ENCODE measurements at places on chromosomes 4 and X. TPM values are rescaled to one million over a fixed set of nuclear protein-coding genes. Genes with fewer than 3 reads are reported as not detected.

DNA sequence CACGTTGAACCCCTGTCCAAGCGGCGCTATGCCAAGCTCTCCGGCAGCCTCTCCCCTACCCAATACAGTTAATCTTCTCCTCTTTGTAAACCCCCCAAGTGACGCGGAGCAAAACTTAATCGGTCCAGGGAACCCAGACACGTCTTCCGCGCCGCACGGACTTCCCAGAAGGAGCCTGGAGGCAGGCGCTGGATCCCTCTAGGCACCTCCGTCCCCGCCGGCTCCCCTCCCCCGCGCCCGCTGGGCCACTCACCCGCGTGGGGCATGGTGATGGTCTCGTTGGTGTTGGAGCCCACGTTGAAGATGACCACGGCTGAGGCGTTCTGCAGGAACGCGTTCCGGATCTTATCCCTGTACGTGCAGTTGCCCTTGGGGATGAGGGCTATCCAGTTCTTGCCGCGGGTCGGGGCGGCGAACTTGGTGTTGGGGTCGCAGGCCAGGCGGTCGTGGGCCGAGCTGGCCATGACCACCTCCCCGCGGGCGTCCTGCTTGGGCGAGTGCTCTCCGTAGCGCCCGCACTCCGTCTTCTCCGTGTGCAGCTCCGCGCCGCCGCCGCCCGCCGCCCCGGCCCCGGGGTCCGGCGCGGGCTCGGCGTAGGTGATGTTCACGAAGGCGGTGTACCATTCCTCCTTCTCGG is 1.1 kb downstream of the RNF150 start:
- H3K27me3 ChIP-seq = peaks cover 70% of the 10 kb centered on the region
- H3K4me1 ChIP-seq = peaks cover 8% of the 10 kb centered on the region
- peak; percentile 4 for DNase-seq
- H3K36me3 ChIP-seq = no peaks in the 10 kb centered on the region

DNA sequence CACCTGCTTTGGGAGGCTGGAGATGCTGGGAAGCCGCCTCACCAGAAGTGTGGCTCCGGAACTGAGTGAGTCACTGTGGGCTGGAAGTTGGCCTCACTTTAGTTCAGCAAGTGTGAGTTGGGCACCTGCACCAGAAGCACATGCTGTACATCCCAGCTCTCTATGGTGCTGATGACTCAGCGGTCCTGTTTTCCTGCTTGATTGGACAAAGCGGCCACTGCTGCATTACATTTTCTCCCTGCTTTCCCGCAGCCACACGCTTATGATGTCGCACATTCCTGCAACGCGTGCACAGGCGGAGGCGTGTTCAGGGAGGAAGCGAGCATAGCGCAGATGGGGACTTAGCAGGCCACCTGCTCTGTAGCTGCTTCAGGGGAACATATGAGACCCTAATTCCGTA is 26.7 kb upstream of the CLDN34 start:
- H3K27ac ChIP-seq = no peak overlapping the region
- H3K4me1 ChIP-seq = peaks cover 6% of the 10 kb centered on the region
- peak; percentile 7 for DNase-seq
- no peaks in the 10 kb centered on the region for H3K36me3 ChIP-seq
- H3K27me3 ChIP-seq = peaks cover 12% of the 10 kb centered on the region
- H3K4me3 ChIP-seq = no peak overlapping the region

NMU gene
- not detected for total RNA-seq

DNA sequence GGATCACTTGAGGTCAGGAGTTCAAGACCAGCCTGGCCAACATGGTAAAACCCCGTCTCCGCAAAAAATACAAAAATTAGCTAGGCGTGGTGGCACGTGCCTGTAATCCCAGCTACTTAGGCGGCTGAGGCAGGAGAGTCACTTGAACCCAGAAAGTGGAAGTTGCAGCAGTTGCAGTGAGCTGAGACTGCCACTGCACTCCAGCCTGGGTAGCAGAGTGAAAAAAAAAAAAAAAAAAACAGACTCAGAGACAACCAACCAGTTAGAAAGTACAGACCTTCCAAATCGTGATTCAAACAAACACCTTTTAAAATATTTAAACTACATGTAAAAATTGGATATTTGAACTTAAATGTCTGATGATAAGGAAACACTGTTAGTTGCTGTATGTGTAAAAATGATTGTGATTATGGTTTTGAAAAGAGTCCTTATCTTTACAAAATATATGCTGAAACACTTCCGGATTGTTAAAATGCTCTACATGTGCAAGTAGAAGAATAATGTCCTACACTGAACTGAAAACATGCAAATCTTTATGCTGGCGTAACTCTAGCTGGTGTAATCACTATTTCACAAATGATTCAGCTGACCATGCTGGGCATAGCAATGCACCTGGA is 37.8 kb downstream of the SH3KBP1 start:
- H3K4me3 ChIP-seq = peak overlapping the region; percentile 11
- H3K27ac ChIP-seq = peak overlapping the region; percentile 73
- peaks cover 42% of the 10 kb centered on the region for H3K4me1 ChIP-seq
- no peak for DNase-seq
- no peaks in the 10 kb centered on the region for H3K27me3 ChIP-seq
- H3K36me3 ChIP-seq = peaks cover 4% of the 10 kb centered on the region

DNA sequence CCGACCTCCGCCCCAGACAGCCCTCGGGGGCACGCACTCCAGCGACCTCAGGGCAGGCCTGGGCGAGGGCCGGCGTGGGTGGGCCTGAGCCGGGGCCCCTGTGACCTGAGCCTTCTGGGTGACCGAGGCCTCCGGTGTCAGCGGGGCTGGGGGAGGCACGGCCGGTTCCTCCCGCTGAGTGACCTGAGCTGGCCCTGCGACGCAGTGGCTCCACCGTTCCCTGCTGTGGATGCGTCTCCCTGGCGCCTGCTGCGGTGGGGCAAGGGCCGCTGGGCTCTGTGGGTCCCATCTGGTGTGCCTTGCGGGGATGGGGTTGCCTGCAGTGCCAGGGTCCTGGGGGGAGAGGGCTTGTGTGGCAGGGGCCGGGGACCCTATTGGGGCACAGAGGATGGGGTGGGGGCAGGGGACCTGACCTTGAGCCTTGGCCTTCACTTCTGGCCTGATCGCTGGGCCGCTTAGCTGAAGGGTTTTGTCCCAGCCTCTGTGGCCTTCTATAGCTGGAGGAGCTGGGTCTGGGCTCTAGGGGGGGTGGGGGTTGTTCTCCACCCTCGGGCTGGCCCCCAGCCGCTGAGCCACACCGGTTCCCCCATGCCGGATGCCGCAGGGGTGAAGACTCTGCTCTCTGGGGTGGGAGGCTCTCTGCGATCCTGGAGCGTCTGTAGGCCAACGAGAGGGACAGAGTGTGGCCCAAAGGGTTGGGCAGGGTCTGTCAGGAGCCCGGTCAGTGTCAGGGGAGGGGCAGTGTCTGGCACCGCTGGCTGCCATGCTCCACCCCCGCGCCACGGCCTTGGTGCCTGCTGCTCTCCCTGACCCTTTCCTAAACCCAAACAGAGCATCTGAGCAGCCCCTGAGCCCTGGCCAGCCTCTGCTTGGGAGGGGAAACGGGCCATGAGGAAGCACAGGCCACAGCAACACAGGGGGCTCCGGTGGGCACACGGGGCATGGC is 2.3 kb downstream of the NAT8L start:
- no peak overlapping the region for H3K4me3 ChIP-seq
- H3K27ac ChIP-seq = no peak overlapping the region
- H3K4me1 ChIP-seq = no peaks in the 10 kb centered on the region
- no peak for DNase-seq

GRCh38 chrX:134481339-134481738 is 21.4 kb downstream of the HPRT1 start:
- H3K4me1 ChIP-seq = peaks cover 3% of the 10 kb centered on the region
- H3K27me3 ChIP-seq = no peaks in the 10 kb centered on the region
- DNase-seq = no peak
- peaks cover 10% of the 10 kb centered on the region for H3K36me3 ChIP-seq

DNA sequence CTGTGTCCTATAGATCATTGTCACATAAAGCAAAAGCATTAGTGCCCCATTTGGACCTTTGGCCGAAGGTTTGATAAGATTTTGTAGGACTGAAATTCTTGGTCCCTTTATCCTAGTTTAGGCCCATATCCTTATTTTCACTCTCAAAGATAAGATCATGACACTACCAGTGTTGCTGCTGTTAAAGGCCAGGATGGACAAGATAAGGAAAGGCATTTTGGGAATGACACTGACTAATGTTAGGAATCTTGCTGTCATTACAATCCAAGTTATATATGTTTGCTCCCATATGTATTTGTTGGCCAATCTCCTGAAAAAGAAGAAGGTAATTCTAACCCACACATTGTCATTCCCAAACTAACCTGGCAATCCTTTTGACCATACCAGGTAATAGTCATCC is 101.3 kb upstream of the VAMP7 start:
- DNase-seq = no peak
- H3K27me3 ChIP-seq = no peaks in the 10 kb centered on the region
- no peak overlapping the region for H3K4me3 ChIP-seq
- no peaks in the 10 kb centered on the region for H3K4me1 ChIP-seq
- no peaks in the 10 kb centered on the region for H3K36me3 ChIP-seq

IL2RG gene
- 148 TPM for total RNA-seq

GRCh38 chrX:54411732-54412131 is 28.5 kb upstream of the TSR2 start:
- H3K27ac ChIP-seq = no peak overlapping the region
- peaks cover 5% of the 10 kb centered on the region for H3K27me3 ChIP-seq
- H3K4me1 ChIP-seq = peaks cover 11% of the 10 kb centered on the region
- H3K36me3 ChIP-seq = no peaks in the 10 kb centered on the region
- DNase-seq = no peak

DNA sequence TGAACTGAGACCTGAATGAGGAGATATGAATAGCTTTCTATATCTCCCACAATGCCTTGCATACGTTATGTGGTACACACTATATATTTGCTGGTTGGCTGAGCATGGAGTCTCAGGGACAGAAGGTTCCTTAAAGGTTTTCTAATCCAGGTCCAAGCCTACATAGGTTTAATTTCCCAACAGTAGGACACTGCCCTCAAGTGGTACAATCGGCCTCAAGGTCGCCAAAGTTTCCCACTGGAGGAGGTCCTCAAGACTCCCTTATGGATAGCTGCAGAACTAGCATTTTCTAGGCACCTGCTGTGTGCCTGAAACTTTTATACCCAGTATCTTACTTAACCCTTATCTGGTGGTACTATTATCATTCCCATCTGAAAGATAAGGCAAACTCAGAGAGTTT is 21.0 kb upstream of the EFNB1 start:
- H3K27ac ChIP-seq = no peak overlapping the region
- peak; percentile 27 for DNase-seq
- H3K4me1 ChIP-seq = no peaks in the 10 kb centered on the region
- no peak overlapping the region for H3K4me3 ChIP-seq
- H3K27me3 ChIP-seq = peaks cover 6% of the 10 kb centered on the region

GRCh38 chrX:340641-341423 is 22.2 kb upstream of the GTPBP6 start:
- H3K36me3 ChIP-seq = peaks cover 26% of the 10 kb centered on the region
- no peaks in the 10 kb centered on the region for H3K27me3 ChIP-seq
- no peak overlapping the region for H3K4me3 ChIP-seq
- no peak for DNase-seq
- H3K4me1 ChIP-seq = no peaks in the 10 kb centered on the region
